ENCODE measurements at places on chromosomes 5 and 9. TPM values are rescaled to one million over a fixed set of nuclear protein-coding genes. Genes with fewer than 3 reads are reported as not detected.

- no peaks in the 10 kb centered on the region for H3K27me3 ChIP-seq
- no peak for DNase-seq
- no peaks in the 10 kb centered on the region for H3K36me3 ChIP-seq
- H3K4me3 ChIP-seq = no peak overlapping the region
These were observed 40.4 kb upstream of the GADD45G start for GRCh38 chr9:89564346-89564878.

DNA sequence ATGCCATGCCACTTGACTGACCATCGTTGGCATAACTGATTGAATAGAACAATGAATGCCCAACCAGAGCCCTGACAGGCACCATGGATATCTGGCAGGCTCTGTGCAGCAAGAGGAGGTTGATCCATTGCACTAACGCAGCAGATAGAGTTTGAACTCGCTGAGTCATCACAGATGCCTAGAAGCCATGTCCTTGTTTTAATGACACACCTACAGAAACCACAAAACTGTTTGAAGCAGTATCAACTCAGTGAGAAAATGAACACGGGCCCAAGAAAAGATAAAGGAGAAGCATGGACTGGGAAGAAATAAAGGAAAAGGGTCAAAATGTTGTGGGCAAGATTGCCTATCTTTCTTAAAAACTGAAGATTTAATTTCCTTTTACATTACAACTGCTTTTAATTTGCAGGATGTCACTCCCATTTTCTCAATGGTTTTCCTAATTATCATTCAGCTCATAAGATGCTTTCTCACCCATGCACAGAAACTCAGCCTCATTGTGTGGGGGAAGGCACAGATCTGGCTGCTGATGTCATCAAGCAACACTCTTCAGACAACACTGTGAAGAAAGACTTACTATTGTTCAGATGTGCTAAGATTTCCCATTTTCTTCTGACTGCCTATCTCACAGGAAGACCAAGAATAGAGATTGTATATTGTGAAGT lies 129.0 kb downstream of the PIK3R1 start:
- H3K36me3 ChIP-seq = no peaks in the 10 kb centered on the region
- peak; percentile 47 for DNase-seq
- no peaks in the 10 kb centered on the region for H3K27me3 ChIP-seq
- H3K4me1 ChIP-seq = no peaks in the 10 kb centered on the region

GRCh38 chr9:98958271-98958984 lies 14.7 kb downstream of the COL15A1 start:
- no peaks in the 10 kb centered on the region for H3K27me3 ChIP-seq
- no peak overlapping the region for H3K4me3 ChIP-seq
- no peaks in the 10 kb centered on the region for H3K36me3 ChIP-seq
- peaks cover 36% of the 10 kb centered on the region for H3K4me1 ChIP-seq
- H3K27ac ChIP-seq = peak overlapping the region; percentile 89

DNA sequence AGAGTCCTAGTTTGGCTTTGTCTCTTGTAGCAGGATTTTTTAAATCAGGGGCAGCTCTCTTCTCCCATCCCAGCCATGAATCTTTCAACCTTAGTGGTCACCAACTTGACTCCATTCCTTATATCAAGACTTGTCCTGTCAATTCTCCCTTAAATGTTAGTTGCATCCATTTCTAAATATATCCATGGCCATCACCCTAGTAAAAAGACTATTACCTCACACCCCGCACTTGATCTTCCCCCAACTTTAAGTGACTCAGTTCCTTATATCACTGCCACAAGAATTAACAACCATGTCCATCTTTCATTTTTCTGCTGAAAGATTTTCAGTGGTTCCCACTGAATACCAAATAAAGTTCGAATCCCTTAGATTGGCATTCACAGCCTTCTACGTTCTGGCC lies 67.0 kb downstream of the STX17 start:
- H3K4me3 ChIP-seq = no peak overlapping the region
- no peaks in the 10 kb centered on the region for H3K27me3 ChIP-seq
- no peak overlapping the region for H3K27ac ChIP-seq
- H3K36me3 ChIP-seq = no peaks in the 10 kb centered on the region
- H3K4me1 ChIP-seq = no peaks in the 10 kb centered on the region
- DNase-seq = no peak

Gene TSLP
- 9.2 TPM for total RNA-seq

Gene SMU1
- total RNA-seq = 32.6 TPM

DNA sequence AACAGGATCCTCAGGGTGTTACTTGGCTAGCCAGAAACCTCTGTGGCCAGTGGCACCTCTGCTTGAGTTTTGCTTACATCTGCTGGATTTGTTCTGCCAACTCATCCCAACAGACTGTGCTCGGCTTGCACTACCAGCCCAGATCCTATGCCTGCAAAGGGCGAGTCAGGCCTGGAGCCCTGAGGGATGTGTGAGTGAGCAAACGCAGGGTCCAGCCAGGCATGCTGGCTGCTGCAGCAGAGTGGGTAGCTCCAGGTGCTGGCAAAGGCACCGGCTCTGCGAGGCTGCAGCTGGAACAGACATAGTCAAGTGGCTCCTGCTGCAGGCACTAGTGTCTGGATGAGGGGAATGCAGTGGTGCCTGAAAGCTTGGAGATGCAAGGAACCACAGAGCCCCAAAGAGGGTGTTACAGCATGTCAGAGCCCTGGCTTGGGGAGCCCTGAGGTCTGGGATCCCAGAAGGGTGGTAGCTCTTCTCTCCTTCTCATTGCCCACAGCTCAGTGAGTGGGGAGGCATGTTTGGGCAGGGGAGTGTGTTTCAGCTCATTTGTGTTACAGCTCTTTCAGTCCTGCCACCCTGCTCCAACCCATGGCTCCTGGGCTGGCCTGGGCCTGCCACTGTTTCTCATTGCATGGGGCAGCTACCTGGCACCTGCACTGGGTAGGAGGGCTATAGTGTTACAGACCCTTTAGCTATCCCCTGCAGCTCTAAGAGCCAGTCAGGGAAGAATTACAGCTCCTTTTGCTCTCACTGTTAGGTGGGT lies 332.6 kb downstream of the TAF11L14 start:
- no peak overlapping the region for H3K4me3 ChIP-seq
- H3K36me3 ChIP-seq = no peaks in the 10 kb centered on the region
- no peak for DNase-seq
- no peaks in the 10 kb centered on the region for H3K27me3 ChIP-seq
- H3K4me1 ChIP-seq = no peaks in the 10 kb centered on the region
- no peak overlapping the region for H3K27ac ChIP-seq

DNA sequence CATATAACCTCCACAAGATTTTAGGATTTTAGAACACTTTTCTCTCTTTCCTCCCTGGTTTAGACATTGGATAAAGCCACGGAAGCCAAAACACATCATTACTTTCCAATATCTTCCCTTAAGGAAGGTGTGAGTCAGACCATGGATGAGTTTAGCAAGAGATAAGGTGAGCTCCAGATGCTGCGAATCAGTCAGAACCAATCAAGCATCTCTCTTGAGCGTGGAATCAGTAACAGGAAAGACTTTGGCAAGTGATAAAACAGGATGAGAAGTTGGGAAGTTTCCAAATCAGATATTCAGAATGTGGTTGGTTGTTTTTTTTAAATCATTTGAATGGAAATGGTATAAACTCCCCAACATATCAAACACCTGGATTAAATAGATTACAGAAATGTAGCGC lies 397.8 kb downstream of the EFNA5 start:
- H3K36me3 ChIP-seq = no peaks in the 10 kb centered on the region
- H3K4me1 ChIP-seq = no peaks in the 10 kb centered on the region
- no peak overlapping the region for H3K4me3 ChIP-seq
- no peaks in the 10 kb centered on the region for H3K27me3 ChIP-seq

Gene SLC34A1
- total RNA-seq = not detected

Gene ZNF483
- 1.5 TPM for total RNA-seq

GRCh38 chr9:19512103-19512832 lies 103.5 kb downstream of the ACER2 start:
- H3K27me3 ChIP-seq = no peaks in the 10 kb centered on the region
- H3K4me1 ChIP-seq = no peaks in the 10 kb centered on the region
- no peak overlapping the region for H3K27ac ChIP-seq

GRCh38 chr5:147442224-147442623 lies 67.6 kb downstream of the DPYSL3 start:
- H3K4me1 ChIP-seq = peaks cover 3% of the 10 kb centered on the region
- DNase-seq = peak; percentile 23
- no peak overlapping the region for H3K27ac ChIP-seq
- no peaks in the 10 kb centered on the region for H3K27me3 ChIP-seq

GRCh38 chr9:21528123-21528808 lies 46.2 kb upstream of the IFNE start:
- no peak for DNase-seq
- H3K4me3 ChIP-seq = no peak overlapping the region
- H3K36me3 ChIP-seq = peaks cover 22% of the 10 kb centered on the region
- no peaks in the 10 kb centered on the region for H3K4me1 ChIP-seq
- H3K27me3 ChIP-seq = no peaks in the 10 kb centered on the region
- H3K27ac ChIP-seq = no peak overlapping the region

Gene FOXD1
- total RNA-seq = 0.77 TPM

Gene MIGA2
- total RNA-seq = 23.3 TPM

Gene TBCA
- total RNA-seq = 175 TPM

Data from fibroblast of lung (primary cell).